Activated T-cell treated with anti-CD3 and anti-CD28 coated beads for 48 hours (primary cell): ENCODE measurements at places on chromosomes 2 and 18.
A peak's percentile ranks its signal among the peaks of the same experiment; 100 is the strongest.

DNA sequence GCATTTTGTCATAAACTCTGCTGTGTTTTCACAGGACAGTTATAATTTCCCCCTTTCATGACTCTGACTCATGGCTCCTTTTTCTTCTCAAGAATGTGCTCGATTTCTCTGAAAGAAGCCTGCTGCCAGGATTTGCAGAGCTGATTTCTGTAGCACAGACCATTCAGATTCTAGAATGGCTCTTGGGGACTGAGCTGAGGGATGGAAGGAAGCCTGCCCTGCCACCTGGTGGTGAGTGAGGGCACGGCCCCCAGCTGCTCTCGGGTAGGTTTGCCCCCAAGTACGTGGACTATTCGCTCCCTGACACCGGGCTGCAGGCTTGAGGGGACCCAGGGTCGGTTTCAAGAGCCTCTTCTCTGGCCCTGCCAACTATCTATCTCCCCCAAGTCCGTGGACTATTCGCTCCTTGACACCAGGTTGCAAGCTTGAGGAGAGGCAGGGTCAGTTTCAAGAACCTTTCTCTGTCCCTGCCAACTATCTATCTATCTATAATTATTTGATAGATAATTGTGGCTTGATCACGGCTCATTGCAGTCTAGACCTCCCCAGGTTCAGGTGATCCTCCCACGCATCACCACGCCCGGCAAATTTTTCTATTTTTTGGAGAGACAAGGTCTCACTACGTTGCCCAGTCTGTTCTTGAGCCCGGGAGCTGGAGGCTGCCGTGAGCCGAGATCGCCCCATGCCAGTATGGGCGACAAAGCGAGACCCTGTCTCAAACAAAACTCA, 1.4 kb upstream of the SMYD5 start:
- DNase-seq, result peak; percentile 76

DNA sequence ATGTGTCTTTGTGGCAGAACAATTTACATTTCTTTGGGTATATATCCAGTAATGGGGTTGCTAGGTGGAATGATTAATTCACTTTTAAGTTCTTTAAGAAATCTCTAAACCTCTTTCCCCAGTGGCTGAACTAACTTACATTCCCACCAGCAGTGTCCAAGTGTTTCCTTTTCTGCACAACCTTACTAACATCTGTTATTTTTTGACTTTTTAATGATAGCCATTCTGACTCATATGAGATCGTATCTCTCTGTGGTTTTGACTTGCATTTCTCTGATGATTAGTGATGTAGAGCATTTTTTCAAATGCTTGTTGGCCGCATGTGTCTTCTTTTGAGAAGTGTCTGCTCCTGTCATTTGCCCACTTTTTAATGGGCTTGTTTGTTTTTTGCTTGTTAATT, 43.1 kb upstream of the PTH2R start:
- DNase-seq, result no peak

- DNase-seq, result peak; percentile 74
Observed at GRCh38 chr2:173964565-173965371, 405 bp downstream of the SP3 start.

DNA sequence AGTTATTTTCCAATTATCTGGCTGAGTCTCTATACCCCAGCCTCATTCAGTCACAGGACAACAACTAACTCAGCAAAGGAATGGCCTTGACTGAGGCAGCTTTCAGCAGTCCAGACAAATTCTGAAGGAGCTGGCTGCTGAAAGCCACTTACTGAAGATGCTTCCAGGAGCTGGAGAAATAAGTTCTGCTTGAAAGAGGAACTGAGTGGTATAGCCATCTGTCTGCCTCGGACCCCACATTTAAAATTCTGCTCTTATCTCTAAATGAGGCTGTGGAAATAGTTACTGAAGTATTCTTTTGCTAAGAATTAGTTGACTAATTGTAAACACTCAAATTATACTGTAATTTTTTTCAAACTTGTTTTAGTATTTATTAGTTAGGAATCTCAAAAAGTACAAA, 9.1 kb upstream of the GPD2 start:
- DNase-seq, result no peak

GRCh38 chr2:59217360-59217759, 976.2 kb upstream of the FANCL start:
- DNase-seq, result no peak

- no peak for DNase-seq
Observed at GRCh38 chr2:5195636-5196035, 496.5 kb upstream of the SOX11 start.

DNA sequence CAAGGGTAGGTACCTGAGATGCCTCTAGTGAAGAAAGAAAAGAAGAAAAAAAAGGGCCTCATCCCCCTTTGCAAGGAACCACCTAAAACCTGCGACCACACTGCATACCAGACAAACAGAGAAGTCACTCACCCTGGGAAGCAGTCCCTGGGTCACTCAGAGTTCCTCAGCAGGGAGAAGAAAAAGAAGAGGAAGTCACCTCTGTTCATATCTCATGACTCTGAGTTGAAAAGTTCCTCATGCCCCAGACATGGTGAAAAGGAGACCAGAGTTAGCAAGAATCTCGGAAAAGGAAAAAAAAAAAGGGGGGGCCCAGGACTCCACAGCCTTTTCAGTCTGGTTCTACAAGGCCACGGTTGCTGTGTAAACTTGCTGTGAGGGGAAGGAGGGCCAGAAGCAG, 478.4 kb upstream of the NRXN1 start:
- no peak for DNase-seq

GRCh38 chr2:143953451-143954030, 566.4 kb downstream of the ZEB2 start:
- no peak for DNase-seq

- DNase-seq, result no peak
Observed at GRCh38 chr2:219207884-219208740, 1.5 kb downstream of the ZFAND2B start.

DNA sequence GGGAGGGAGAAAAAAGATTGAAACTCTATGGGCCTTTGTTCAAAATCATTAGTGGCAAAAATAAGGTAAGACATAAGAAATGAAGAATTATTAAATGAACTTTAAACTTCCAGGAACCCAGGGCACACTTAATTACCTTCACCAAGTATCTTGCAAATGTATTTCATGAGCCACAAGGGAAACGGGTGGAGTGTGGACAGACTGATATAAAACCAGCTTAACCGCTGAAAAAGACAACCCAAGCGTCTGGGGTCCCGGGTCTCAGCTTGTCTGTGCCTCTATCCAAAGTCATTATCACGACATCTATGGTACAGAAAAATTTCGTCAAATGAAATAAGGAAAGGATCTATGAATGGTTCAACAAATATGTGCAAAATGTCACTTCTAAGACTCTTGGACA, 13.9 kb upstream of the MBOAT2 start:
- DNase-seq, result no peak

DNA sequence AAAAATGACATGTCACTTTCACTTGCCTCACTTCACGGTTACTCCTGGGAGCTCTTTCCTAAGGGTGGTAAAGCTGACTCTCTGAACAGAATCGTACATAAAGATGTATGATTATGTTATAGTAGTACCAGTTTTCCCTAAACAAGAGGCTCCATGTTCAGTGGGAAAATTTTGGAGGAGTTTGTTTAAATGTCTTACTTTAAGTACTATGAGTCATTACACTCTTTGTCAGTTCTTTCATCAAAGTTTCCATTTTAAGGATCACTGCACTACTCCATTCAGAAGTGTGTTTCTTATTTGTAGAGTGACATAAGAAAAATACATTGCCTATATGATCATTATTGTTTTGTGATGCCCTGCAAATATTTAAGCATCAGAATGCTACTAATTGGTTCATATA, 121.1 kb upstream of the FIGN start:
- no peak for DNase-seq

DNA sequence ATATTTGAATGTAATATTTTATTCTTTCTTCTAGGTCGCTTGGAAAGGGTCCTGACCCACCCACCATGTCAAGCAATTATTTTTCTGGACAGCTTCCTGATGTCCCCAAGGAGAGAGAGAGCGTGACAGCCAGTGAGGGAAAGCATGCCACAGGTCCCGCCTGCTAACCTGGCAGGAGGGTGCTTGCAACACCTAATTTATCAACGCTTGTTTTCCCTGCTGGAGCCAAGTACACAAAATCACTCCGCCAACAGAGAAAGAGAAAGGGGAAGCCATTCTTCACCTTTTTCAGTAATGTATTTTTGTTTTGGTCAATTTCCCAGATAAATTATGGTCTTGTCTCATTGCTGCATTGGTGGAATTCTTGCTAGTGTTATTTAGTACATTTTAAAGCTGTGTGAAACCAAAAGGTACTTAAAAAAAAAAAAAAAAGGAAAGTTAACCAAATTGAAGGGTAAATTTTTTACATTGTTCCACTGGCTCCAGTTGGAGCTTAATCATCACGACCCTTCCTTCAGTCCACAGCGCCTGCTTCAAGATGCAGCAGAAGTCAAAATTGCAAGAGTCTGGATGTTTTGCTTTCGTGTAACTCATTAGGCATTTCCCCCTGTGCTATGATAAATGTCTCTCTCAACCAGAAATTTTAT, 88.5 kb upstream of the COPS8 start:
- no peak for DNase-seq

DNA sequence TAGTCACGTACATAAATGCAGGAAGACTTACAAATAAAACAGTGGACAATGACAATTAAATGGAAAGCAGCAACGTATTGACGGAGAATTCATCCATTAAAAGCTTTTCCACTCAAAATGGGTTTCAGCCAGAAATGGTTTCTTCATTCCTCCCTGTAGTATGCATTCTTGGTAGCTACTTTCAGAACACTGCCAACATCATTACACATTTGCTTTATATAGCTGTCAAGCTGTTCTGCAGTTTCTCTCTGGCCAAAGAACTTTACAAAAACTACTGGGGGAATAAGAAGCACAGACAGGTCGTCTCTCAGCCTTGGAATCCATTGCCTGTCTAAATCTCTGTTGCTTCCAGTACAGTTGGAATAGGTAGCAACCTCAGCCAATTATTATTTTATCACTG, 84.1 kb upstream of the NCKAP5 start:
- DNase-seq, result no peak
